ENCODE measurements at places on chromosomes 5 and 9.
A peak's percentile ranks its signal among the peaks of the same experiment; 100 is the strongest.

GRCh38 chr5:117487556-117487955 is 912.9 kb upstream of the SEMA6A start:
- no peak for DNase-seq

DNA sequence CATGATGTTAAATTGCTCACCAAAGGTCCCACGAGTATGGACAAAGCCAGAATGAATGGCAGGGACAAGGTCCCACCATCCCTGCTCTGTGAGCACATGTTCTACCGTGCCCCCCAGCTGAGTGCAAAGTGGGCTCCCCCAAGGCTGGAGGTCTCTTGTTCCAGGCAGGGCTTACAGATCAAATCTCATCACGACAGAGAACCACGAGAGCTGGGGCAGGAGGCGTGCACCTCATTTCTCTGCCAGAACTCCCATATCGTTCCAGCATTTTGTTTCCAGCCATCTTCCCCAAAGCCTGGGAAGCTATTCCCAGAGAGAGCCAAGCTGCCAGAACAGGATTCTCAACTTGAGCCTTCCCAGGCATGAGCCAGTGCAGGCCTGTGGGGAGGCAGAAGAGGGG is 108.5 kb downstream of the ZNF354C start:
- DNase-seq, result no peak

GRCh38 chr9:36543916-36544315 is 28.8 kb upstream of the MELK start:
- no peak for DNase-seq

GRCh38 chr9:100190339-100190738 is 91.3 kb downstream of the INVS start:
- DNase-seq, result no peak

GRCh38 chr5:100448111-100448528 is 87.1 kb upstream of the FAM174A start:
- no peak for DNase-seq

DNA sequence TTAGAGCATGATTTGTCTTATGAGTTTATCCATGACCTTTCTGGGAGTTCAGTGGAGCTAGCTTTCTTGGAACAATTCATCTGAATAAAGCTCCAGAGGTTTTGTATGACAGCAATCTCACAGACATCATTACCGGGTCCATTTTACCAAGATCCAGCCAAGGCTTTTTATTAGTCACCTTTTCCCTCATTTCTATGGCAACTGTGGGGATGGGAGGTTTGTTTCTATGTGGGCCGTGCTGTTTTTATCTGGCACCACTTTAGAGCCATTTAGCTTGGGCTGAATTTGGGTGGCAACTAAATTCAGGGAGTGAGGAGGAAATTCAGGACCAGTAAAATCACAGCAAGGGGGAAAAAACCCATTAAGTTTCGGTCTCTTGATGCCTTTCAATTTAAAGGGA is 245.7 kb downstream of the NSG2 start:
- no peak for DNase-seq

DNA sequence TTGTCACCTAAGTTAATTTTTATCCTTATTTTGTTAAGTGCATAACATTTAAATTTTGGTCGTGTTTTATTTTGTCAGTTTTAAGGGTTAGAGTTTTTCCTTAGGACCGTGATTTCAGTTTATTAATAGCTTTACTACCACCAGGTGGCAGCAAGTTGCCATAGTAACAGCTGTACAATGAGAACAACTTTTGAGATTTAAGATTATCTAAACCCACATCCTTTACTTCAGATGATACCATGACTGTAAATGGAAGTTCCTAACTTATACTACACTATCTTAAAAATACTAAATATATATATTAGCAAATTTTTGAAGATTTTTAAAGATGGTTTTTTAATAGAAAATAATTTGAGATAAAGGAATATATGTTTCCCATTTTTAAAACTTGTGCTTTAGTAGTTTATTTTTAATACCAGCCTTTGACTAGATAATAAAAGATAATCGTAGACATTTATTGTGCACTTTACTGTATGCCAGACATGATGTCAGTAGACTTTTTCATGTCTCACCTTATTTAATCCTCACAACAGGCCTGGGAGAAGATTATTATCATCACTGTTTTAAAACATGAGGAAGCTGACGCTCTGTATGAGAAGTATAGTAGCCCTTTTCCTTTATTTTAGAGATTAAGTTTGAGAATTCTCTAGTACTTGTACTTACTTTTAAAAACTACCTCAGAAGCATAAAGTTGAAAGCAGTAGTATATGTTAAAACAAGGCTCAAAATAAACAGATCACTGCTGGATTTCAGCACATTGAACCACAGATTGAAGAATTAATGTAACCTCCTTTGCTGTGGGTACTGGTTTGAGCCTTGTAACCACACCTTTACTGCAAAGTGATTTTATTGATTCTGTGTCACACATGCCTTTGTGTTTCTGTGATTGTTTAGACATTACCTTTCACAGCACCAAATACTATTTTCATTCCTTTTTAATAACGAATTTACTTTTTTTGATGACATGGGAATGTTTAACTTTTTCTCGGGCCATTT is 27.5 kb downstream of the SREK1 start:
- peak; percentile 36 for DNase-seq

- no peak for DNase-seq
Measured at GRCh38 chr9:128916204-128916603, 4.6 kb upstream of the PHYHD1 start.

DNA sequence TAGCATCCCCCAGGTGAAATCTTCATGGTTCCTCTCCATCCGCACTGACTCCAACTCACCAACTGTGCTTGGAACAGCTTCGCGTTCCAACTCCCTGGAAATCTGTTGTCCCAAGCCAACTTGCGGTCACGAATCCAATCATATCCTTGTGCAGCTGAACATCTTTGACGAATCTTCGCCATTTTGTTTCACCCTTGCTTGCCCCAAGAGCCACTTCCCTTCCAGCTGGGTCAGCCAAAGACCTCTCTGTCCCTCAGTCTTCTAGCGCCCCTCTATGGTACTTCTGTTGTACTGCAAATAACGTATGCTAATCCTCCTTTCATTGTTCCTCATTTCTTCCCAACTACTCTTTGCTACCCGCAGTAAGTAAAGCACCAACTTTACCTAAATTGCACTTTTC is 61.0 kb upstream of the TARS1 start:
- DNase-seq, result no peak

DNA sequence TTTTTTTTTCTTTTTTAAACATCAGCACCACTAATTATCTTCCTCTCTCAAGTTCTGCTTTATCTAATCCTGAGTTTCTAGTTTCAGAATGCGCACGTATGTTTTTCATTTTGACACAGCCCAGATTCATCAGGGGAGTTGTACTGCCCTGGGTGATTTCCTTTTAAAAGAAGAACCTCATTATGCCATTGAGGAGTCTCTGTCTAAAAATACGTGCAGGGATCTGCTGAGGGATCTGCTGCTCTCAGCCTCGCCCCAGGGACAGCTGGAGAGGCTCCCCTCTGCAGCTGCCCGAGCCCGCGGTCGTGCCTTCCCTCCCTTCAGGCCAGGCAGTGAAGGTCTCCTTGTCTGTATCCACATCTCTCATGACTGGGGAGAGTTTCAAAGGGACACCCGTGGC is 273.1 kb downstream of the ARHGEF28 start:
- no peak for DNase-seq

DNA sequence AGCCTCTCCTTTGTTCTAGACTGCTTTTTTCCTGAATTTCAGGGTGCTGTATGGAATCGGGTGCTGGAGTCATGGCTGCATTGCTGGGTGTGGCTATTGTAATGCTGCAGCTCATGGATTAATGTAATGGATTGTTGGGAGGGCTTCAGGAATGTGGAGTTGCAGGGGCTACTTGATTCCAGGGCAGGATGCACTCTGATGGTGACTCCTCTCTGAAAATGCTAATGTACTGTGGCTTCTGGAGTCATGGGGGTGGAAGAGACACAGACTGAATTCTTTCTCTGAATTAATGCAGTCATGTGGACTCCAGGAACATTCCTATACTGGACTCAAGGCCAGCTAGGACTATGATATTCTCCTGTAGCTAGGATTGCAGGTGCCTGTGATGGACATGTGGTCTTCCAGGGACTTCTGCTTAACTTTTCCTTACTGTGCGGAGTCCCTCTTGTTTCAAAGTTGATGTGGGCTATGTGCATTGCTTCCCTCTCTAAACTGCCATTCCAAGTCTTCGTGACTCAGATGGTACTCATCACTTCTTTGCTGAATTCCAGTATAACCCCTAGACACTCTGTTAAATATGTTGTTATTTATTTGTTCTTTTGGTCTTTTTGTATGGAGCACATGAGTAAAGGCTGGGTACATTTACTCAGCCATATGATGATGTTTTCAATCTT is 396.2 kb downstream of the KCTD16 start:
- DNase-seq, result no peak

DNA sequence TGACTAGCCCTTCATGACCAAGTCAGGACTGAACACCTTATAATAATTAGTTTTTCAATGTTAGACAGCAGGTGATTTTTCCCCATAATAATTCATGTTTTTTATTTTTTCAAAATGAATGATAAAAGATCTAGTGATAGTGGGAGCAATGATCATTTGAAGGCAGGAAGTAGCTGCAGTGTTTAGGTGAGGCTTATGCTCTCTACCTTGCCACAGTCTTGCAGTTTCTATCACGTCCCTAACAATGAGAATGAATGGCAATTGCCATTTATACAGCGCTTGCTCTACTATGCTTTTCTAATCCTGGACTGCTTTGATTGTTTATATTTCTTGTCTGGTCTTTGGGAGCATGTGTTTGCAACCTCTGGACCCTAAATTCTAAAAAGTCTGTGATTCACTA is 367.8 kb upstream of the RIOK2 start:
- DNase-seq, result no peak

- DNase-seq, result no peak
Measured at GRCh38 chr5:174832025-174832424, 107.6 kb downstream of the MSX2 start.

GRCh38 chr9:136837146-136837855 is 5.0 kb upstream of the AJM1 start:
- no peak for DNase-seq

DNA sequence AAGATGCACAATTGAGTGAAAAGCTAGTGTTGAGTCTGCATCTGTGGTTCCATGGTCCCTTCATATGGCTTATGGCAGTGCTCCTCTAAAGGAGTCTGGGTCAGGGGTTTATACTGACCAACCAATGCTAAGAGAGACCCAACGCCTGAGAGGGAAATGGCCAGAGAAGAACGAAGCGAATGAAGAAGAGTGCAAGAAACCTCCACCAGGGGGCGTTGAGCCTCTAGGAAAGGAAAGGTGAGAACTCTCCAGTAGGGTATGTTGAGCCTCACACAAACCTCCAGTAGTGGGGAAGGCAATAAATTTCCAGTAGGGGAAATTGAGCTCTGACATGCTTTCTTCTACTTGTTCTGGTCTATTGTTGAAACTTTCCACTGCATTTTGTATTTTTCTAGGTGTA is 470.6 kb downstream of the PRDM9 start:
- DNase-seq, result peak; percentile 12

DNA sequence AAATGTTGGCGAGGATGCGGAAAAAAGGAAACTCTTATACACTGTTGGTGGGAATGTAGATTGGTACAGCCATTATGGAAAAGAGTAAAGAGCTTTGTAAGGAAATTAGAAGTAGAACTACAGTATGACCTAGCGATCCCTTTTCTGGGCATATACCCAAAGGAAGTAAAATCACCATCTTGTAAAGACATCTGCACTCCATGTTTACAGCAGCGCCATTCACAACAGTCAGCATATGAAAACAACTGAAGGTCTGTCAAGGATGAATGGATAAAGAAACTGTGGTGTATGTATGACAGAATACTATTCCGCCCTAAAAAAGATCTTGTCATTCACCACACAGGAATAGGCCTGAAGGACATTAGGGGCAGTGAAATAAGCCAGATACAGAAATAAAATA is 27.7 kb upstream of the SLC25A51 start:
- DNase-seq, result no peak

DNA sequence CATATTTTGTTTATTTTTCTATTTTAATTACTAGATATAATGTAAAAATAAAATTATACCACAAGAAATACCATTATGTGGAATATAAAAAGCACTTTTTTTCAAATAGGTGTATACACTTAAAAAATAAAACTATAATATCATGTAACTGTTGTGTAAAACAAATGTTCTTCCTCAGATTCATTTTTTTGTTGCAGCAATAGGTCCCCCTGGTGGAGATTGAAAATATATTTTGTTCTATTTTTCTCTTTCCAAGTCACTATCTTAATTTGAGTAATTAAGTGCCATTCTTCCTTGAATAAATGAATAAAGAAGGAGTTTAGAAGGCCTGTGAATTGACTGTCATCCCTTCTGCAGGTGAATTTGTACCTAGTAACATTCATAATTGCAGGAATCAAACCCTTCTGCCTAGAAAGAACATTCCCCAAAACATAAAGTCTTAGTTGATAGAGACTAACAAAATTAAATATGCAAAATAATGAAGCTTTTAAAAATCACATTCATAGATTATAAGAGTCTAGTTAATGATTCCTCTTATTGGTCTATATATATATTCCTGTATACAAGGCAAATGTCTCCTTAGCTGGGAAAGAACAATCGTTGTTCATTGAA is 23.4 kb downstream of the CETN3 start:
- no peak for DNase-seq

GRCh38 chr9:120974921-120975320 is 48.3 kb upstream of the TRAF1 start:
- no peak for DNase-seq

- no peak for DNase-seq
Measured at GRCh38 chr5:39689919-39690318, 265.1 kb upstream of the DAB2 start.

DNA sequence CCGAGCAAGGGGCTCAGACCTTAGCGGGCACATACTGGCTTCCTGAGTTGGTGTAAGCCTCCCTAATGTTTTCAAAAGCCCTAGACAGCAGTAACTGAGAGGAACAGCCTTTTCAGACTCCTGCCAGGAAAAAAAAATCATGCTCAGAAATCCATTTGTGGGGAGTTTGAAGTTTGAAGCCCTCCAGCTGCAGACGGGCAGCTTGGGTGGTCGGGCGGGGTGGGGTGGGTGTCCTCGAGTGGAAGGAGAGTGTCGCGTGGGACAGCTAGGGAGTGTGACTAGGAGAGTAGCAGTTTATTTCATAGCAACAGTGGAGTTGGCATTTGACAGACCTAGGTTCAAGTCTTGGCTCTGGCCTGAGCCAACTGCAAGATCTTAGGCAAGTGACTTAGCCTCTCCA is 90.7 kb upstream of the PITX1 start:
- DNase-seq, result no peak

GRCh38 chr5:124645396-124645795 is 101.0 kb downstream of the ZNF608 start:
- DNase-seq, result no peak

DNA sequence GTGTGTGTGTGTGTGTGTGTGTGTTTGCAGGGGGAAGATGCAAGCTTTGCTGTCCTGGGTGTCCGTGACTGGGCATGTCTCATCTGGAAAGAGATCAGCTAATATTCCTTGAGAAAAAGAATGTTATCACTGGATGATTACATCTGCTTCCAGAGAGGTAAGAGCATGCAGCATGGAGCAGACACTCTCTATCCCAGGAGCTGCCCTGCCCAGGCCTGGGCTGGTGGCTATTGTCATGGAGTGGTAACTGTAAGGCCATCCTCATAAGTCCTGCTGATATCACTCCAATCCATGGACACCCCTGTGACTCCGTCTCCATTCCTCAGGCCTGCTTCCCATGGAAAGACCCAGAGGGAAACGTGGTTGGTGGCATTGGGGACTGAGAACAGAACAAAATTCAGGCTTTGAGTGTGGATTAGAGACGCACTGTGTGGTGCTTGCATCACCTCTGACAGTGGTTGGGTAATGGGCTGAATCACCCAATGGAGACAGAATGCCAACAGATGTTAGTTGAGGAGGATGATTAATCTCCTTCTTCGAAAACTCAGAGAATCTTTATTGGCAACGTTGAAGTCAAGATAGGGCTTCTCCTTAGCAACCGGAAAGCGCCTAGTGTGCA is 52.0 kb upstream of the KCNIP1 start:
- no peak for DNase-seq

Data from activated naive CD8-positive, alpha-beta T cell treated with anti-CD3 and anti-CD28 coated beads, Interleukin-2, amount 50 U/mL, for 24 hours (primary cell).